Head of caudate nucleus (tissue), 42 donors: ENCODE measurements at places on chromosomes 11 and 22.
A peak's percentile ranks its signal among the peaks of the same experiment; 100 is the strongest.

DNA sequence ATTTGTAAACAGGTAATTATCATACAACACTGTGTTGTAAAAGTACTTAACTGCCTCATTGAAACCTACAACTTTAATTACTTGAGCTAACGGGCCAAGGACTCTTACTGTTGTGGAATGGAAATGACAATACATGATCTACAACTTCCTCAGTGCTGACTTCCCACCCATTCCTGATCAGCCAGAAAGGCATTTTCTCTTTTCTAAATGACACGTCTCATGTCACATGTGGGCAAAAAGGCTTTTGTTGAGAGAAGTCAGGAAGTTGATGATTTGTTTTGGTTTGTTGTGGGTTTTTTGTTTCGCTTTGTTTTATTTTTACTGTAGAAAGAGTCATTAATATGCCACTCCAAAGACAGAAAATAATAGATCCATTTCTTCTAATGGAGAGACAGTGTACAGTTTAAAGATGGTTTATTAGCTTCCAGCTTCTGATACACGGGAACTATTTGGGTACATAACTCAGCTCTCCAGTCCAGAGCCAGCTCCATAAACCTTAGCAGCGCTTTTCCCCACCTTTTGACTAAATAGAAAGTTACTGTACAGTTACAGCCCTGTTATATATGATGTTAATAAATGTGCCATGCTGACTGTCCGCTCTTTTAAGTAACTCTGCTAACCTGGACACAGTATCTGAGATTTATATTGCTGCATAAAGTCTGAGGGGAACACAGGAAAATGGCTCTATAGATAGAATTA, 509.4 kb upstream of the API5 start:
- no peak for DNase-seq

DNA sequence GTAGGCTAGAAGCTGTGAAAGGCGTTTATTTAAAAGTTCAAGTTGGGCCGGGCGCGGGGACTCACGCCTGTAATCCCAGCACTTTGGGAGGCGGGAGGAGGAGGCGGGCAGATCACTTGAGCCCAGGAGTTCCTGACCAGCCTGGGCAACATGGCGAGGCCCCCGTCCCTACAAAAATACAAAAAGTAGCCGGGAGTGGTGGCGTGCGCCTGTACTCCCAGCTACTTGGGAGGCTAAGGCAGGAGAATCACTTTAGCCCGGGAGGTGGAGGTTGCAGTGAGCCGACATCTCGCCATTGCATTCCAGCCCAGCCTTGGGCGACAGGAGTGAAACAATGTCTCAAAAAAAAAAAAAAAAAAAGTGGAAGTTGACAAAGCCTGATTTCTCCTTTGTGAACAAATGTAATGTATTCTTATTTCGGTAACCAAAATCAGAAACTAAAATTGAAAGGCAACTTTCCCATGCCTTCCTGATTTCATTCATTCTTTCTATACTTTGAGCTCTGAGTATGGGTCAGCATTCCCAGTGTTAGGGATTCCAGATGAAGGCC, 825 bp downstream of the PTPMT1 start:
- DNase-seq, result no peak

DNA sequence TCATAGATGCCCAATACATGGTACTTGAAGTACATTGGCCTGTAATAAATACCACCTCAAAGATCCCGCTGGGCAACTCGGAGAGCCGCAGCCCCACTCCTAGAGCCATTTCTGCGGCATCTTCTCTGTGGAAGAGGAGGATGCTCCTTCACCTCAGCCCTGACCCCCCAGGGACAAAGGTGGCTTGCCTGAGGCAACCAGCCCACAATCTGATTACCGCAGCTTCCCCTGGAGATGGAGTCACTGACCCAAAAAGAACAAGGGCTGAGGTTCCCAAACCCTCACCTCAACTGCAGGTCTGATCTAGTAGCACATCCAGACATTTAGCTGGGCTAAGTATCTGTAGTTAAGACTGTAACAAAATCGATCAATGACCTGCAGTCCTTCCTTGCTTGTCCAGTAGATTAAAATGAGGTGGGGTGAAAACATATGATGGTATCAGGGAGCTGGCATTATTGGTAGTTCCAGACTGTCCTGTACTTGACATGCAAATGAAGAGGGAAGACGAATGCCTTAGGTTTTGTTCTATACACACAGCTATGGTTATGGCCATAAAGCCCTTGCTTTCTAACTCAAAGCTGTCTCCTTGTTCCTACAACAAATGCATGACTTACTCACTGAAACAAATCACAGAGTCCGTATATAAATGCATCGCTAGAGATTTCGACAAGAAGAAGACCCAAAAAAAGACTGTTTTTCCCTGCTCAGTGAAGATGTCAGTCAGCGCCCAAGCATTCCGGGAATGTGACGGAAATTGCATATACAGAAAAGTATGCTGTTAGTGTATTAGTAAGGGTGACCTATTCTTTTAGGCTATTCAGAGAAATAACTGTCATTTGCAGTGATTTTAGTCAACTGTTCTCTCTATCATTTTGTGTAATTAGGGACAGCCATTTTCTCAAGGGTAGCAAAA, 33.7 kb downstream of the C11orf71 start:
- no peak for DNase-seq

- DNase-seq, result no peak
Observed at GRCh38 chr22:21009638-21010425, 5.1 kb upstream of the P2RX6 start.

DNA sequence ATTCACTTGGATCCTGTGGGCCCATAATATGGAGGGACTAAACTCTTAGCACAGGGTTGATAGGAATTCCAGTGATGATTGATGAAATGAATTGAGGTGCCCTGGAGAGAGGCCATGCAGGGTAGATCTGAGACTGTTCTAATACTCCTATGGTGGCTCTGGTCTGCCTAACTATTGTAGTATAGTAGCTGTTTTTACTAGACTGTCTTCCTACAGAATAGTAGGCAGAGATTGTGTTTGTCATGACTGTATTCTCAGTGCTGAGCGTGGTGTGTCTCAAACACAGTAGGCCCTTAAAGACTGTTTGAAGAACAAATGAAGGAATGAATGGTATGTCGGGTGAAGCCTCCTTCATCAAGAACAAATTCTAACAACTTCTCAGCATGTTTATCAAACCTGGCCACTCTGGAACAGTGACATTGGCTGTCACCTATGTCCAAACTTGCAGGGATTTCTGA, 107.0 kb upstream of the SESN3 start:
- no peak for DNase-seq

DNA sequence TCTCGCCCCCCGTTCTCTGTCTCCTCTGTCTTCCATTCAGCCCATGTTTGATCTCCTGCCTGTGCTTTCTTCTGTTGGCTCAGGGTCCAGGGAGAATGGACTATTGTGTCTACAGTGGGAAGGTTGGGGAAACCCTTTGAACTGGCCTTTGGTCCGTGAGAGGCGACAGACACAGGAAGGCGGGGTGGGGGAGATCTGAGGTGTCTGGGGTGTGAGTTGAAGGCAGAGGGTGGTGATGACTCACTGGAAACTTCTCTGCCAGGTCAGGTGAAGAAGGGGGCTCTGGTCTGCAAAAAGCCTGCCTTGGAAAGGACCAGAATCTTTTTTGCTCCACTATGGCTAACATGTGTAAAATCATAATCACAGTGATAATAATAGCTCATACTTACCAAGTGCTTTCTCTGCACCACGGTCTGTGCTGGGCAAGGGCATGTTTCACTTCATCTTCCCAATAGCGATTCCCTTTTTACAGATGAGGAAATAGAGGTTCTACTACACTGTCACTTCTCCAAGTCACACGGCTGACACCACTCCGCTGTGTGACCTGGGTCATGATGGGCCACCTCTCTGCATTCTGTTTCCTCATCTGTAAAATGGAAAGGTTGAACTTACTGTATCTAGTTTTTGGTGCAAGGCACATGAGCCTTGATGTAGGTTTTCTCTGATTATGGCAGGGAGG, 99.8 kb upstream of the ALX4 start:
- DNase-seq, result no peak

DNA sequence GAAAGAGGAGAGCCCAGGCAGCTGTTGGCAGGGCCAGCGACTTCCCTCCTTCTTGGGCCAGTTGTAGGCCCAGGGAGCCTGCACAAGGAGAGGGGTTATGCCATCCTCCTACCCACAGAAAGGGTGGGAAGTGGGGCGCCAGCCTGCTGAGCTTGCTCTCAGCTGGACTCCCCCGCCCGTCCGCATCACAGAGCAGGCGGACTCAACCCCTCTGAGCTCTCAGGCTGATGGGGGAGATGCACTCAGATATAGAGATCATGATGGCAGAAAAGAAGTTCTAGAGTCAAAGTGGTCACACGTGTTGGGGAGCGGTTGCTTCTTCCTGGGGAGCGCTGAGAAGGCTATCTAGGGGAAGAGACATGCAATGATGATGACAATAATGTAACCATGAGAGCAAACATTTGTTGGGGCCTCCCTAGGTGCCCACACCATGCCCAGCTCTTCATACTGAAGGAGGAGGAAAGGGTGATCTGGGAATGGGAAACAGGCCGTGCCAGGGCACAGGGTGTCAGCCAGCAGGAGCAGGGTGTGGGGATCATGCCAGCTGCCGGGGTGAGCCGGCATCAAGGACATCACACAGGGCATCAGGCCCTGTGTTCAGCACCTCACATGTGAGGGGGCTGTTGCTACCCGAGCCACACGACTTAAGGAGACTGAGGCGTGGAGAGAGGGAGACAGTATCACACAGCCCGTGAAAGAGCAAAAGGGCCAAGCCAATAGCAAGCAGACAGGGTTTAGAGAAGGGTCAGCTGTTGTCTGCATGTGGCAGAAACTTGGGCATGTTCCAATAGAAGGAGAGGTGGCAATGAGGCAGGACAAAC, 7.7 kb downstream of the SLC35E4 start:
- DNase-seq, result peak; percentile 53

DNA sequence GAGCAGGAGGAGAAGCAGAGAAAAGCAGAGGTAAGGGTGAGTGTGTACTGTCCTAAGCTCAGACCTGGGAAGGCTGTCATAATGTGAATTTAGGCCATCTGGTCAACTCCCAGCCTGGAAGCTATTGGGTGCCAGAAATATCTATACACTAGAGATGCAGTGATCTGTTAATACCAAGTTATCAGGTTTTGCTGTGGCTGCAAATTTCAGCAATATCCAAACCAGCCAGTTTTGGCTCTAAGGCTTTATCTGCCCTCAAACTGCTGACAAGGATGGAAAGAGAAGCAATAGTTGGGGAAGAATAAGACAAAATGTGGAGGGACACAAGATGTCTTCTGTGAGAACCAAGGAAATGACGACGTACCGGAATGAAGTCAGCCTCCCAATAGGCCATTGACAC, 62.9 kb downstream of the CYB5R2 start:
- no peak for DNase-seq

DNA sequence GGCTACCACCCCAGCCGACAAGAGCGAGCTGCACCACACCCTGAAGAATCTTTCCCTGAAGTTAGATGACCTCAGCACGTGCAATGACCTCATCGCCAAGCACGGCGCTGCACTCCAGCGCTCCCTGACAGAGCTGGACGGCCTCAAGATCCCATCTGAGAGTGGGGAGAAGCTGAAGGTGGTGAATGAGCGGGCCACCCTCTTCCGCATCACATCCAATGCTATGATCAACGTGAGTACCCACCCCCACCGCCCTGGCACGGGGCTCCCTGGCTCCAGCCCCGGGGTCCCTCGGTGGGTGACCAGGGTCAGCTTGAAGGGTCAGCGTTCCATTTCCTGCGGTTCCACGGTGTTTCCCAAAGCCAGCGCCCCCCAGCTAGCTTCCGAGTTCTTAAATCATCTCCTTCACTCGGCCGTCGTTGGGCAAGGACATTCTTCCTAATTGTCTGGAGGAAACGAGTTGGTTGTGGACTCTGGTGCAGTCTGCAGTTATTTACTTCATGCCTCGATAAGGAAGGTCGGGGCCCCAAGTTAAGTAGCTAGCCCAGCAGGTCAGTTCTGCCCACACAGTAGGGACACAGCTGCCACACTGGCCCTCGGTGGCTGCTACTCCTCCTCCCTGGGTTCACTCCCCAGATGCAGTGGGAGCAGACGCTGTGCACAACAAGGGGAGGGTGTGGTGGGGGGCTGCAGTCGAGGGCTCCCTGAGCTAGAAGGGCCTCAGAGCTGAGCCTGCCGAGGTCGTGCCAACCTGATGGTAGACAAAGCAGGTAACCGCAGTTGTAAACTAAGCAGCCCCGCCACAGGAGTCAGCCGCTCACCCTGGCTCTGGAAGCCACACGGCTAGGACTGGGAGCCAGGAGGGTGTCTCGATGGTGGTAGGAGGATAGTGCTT, 97.9 kb downstream of the MORC2 start:
- no peak for DNase-seq

GRCh38 chr22:17929909-17930308, 94.5 kb downstream of the MICAL3 start:
- DNase-seq, result no peak

DNA sequence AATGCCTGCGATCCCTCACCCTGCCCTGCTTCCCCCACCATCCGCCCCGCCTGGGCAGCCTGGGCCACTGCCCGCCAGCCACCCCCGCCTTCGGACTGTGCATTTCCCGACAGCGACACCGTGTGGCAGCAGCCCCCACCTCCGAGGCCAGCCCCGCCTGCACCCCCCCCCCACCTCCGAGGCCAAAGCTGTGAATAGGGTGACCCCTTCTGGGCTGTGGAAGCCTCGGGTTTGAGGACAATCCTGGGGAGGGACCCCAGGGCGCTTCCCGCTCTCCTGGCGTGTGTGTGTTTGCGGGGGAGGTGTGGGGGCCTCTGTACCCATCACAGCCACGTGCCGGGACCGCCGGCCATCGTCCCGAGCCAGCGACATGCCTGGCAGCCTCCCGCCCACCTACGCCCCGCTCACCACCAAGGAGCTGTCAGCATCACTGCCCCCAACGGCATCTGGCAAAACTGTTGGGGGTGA, 33.8 kb upstream of the PPARA start:
- peak; percentile 96 for DNase-seq

DNA sequence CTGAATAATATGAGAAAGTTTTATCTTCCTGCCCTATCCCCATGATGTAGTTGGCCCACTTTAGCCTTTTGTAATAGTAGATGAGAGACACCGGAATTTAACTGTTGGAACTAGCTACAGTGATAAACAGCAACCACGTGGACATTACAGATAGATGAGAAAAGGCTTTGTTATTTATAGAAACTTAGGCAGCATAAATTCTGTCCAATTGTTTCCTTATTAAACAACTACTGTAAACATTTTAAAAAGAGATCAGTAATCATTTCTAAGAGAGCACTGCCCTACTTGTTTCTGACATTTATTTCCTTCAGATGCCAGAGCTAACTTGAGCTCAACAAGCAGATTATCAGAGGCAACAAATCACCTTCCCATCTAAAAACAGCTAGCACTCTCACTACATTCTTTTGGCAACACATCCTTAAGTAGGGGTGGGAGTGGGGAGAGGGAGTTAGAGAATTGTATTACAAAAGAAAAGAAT, 63.1 kb downstream of the SOX6 start:
- DNase-seq, result no peak

DNA sequence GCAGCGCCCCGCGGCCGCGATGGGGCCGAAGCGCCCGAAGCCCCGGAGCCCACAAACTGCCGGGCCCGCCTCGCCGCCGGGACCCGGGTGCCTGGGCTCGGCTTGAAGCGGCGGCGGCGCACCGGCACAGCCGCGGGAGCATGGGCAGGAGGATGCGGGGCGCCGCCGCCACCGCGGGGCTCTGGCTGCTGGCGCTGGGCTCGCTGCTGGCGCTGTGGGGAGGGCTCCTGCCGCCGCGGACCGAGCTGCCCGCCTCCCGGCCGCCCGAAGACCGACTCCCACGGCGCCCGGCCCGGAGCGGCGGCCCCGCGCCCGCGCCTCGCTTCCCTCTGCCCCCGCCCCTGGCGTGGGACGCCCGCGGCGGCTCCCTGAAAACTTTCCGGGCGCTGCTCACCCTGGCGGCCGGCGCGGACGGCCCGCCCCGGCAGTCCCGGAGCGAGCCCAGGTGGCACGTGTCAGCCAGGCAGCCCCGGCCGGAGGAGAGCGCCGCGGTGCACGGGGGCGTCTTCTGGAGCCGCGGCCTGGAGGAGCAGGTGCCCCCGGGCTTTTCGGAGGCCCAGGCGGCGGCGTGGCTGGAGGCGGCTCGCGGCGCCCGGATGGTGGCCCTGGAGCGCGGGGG, 346 bp downstream of the FJX1 start:
- DNase-seq, result peak; percentile 26
